ENCODE measurements at places on chromosomes 5 and 9. TPM values are rescaled to one million over a fixed set of nuclear protein-coding genes. Genes with fewer than 3 reads are reported as not detected.

The CCL27 gene
- not detected for total RNA-seq

The MYMK gene
- total RNA-seq, result not detected

GRCh38 chr9:128643519-128644300, 12.9 kb downstream of the DYNC2I2 start:
- no peak for DNase-seq
- peaks cover 7% of the 10 kb centered on the region for H3K36me3 ChIP-seq
- peaks cover 6% of the 10 kb centered on the region for H3K4me1 ChIP-seq
- H3K4me3 ChIP-seq, result no peak overlapping the region

DNA sequence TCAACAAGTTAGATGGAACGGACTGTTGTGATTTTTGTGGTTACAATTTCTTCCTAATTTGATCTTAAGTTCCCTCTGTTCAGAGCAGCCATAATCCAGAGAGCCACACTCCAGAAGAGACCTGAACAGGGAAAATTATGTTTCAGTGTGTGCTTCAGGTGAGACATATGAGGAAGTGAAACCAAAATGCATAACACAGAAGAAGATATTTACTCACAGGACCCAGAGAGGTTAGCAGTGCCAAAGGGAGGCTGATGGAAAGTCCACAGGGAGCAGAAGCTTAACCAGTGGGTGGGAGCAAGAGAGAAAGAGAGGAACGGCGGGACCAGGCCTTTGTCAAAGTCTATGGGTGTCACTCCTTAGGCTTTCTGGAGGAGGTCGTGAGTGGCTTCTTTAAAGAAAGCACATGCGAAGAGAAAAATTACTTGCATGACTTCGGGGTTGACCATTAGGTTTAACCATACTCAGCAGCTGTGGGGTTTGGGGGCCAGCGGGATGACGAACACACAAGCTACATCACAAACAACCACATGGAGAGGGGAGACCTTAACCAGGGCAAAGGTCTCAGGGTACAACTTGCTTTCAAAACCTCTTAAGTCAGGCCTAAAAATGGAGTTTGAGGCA, 141.4 kb downstream of the MED10 start:
- H3K4me1 ChIP-seq, result peaks cover 1% of the 10 kb centered on the region
- H3K27ac ChIP-seq, result no peak overlapping the region
- no peak for DNase-seq
- H3K4me3 ChIP-seq, result no peak overlapping the region
- H3K36me3 ChIP-seq, result no peaks in the 10 kb centered on the region

DNA sequence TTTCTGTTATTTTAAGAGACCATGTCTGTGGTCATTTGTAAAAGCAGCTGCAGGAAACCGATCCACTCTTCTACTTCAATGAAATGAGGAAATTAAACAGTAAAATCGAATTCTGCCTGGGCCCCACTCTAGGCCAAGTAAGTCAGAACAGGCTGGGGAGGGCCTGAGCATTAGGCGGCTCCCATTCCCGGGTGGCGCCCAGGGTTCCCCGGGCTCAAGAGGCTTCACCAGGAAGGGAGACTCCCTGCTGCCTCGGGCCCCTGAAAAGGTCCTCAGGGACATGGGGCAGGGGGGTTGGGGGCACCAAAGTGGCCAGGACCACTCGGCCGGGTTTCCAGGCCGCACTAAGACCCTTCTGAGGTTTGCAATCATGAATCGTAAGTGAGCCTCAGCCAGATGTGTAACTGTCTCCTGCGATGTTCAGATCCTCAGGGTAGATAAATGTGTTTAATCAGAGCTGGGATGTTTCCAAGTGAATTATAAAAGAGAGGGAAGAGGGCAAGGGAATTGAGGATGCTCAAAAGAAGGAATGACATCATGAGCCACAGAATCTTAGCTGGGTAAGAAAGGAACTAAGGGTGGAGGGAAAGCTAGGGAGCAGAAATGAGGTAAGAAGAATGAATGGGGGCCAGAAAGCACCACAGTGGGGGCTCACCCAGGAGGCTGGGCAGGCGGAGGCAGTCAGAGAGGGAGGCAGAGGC, 24.6 kb downstream of the MED10 start:
- H3K4me1 ChIP-seq, result no peaks in the 10 kb centered on the region
- no peak overlapping the region for H3K4me3 ChIP-seq
- H3K27me3 ChIP-seq, result no peaks in the 10 kb centered on the region
- H3K27ac ChIP-seq, result no peak overlapping the region
- no peak for DNase-seq
- H3K36me3 ChIP-seq, result no peaks in the 10 kb centered on the region

- no peak for DNase-seq
- H3K27ac ChIP-seq, result no peak overlapping the region
- H3K4me1 ChIP-seq, result no peaks in the 10 kb centered on the region
- H3K36me3 ChIP-seq, result no peaks in the 10 kb centered on the region
These were observed 5.9 kb downstream of the FAM163B start for GRCh38 chr9:133603135-133603927.

GRCh38 chr9:90659650-90660364, 17.2 kb upstream of the DIRAS2 start:
- H3K27ac ChIP-seq, result no peak overlapping the region
- H3K27me3 ChIP-seq, result peaks cover 32% of the 10 kb centered on the region
- H3K4me1 ChIP-seq, result peaks cover 2% of the 10 kb centered on the region
- H3K4me3 ChIP-seq, result no peak overlapping the region

All from activated CD4-positive, alpha-beta memory T cell treated with anti-CD3 and anti-CD28 coated beads, Interleukin-2, amount 10 ng/mL, durations not matched to agents 7 days and 5 days (primary cell).